Kidney glomerular epithelial cell (primary cell): ENCODE measurements at places on chromosomes 3 and 15.

DNA sequence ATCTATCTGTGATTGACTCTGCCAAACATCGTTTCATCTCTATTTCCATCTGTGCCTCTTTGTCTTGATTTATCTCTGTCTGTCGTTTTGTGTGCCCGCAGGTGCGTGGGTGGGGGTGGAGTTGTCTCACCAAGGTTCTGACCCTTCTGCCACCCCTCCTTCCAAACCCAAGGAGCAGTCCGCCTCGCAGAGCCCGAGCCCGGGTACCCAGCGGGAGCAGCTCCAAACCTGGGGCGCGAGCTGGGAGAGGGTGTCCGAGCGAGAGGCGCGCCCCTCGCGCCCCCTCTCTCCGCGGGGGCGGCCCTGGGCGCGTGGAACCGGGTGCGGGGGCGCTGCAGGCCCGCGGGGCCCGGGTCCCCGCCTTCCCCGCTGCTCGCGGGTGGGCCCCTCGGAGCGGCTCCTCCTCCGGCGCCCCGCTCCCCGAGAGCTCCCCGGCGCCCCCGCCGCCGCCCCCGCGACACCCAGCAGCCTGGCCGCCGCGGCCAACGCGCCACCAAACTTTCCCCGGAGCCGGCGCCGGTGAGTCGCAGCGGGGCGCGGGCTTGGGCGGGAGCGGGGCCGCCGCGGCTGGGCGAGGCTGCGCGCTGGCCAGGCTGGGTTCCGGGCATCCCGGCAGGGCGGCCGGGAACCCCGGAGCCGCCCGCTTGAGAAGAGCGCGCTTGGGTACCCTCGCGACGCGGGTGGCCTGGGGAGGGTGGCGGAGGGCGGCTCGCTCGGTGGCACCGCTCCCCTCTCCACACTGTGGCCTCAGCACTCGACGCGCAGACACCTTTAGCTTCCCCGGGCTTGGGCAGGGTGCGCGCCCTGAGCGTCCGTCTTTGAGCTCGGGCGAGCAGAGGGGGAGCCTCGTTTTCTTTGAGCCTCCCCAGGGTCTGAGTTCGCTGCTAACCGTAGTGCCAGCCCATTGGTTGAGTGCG, at the start of gene HRH1:
Gene HRH1, plus strand, starts transcription at position 458 of the 917 bp plus-strand sequence. CDS start 104,545 bp downstream, outside the sequence.
- DNase-seq = peak; percentile 62

DNA sequence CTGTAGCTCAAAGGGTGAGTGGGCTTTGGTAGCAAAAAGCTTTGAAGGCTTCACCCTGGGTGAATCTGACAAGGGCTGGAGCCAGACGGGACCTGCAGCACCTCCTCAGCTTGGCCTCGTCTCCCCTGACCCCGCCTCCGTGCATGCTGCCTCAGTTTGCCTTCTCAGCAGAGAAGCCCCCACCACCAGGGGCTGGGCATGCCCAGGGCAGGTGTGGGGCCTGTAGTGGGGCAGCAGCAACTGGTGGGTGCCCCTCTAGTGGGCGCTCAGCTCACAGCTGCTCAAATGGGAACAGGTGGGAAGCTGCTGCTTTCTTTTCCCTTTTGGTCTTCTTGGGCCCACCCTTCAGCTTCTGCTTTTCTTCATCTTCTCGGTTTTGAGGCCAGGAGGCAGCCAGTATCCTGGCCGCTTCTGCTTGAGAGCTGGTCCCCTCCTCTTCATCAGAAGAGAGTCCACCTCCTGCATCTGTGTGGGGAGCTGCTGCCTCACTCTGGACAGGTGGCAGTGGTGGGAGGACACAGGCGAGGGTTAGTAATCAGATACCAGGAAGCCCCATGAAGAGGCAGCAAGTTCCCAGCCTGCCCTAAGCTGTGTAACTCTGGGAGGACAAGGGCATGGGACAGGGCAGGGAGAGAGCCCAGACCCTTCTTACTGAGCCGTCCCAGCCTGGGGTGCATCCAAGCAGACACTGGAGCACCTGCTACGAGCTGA, 21.0 kb downstream of the TMEM43 start:
- DNase-seq = no peak

GRCh38 chr15:88006146-88006545, 250.4 kb downstream of the NTRK3 start:
- no peak for DNase-seq

DNA sequence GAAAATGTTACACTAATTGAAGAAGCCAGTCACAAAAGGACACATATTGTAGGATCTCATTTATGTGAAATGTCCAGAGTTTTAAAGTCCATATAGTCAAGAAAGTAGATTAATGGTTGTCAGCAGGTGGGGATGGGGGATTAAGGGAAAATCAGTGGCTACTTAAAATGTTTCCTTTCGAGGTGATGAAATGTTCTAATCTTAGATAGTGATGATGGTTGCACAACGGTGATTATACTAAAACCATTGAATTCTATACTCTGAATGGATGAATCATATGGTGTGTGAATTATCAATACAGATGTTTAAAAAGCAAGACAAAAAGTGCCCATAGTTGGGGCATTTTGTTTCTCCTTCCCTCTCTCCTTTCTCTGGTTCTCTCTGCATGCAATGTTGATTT, 164.6 kb downstream of the ATG7 start:
- DNase-seq = no peak

GRCh38 chr3:187979564-187979963, 174.4 kb upstream of the LPP start:
- no peak for DNase-seq

GRCh38 chr15:41276831-41277230, 45.8 kb downstream of the CHP1 start:
- no peak for DNase-seq

- DNase-seq = no peak
These were observed 13.9 kb downstream of the CSRNP1 start for GRCh38 chr3:39139442-39139841.
